ENCODE measurements at places on chromosomes 6 and 20.

DNA sequence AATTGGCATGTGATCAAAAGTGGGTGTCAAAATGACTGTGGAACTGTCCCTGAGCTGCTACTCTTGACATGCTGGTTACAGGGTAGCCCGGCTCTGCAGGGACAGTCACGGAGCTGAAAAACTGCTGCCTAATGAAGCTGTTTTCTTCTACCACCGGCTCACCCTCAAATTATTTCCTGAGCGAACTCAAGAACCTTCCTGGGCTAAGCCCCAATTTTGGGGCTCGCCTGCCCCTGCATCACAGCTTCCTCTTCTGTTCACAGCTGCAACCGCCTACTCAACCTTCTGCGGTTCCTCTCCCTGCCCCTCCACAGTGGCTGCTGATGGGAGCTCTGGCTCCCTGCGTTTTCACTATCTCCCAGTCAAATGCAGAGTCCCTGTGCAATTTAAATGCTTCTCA is 110.8 kb upstream of the MLN start:
- no peak for DNase-seq

GRCh38 chr6:45651301-45651700 is 273.6 kb upstream of the SUPT3H start:
- DNase-seq, result no peak

GRCh38 chr6:19731282-19731681 is 105.9 kb upstream of the ID4 start:
- DNase-seq, result no peak

DNA sequence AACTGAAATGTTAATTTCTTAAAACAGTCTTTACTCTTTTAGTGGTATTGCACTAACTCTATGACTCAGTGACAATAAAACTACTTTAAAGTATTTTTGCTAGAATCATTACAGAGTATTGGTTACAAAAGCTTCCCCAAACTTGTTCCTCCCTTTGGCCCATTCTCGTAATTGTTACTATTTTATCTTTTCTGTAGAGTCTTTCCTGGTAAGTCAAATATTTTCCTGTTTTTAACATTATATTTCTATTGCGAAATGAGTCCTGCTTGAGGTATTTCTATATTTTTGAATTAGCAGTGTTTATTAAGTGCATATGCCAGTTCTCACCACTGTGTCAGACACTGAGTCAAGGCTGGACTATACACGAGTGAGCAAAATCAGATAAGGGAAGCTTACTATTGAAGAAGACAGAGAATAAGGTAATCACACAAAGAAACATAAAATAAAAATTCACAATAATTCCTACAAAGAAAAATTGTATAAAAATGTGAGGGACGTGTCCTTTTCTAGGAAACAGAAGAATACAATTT is 970.5 kb downstream of the EYS start:
- DNase-seq, result no peak

- no peak for DNase-seq
These were observed 27.5 kb downstream of the LAMA5 start for GRCh38 chr20:62339647-62340062.

GRCh38 chr6:44253307-44254101 is 3.8 kb downstream of the SLC35B2 start:
- DNase-seq, result peak; percentile 47

- DNase-seq, result no peak
These were observed 55.0 kb downstream of the NOX3 start for GRCh38 chr6:155400654-155400965.

GRCh38 chr20:60502881-60503280 is 544.7 kb downstream of the CDH26 start:
- no peak for DNase-seq

GRCh38 chr20:20593447-20594170 is 118.8 kb downstream of the RALGAPA2 start:
- no peak for DNase-seq

- no peak for DNase-seq
These were observed 11.3 kb downstream of the KDM1B start for GRCh38 chr6:18166312-18167036.

DNA sequence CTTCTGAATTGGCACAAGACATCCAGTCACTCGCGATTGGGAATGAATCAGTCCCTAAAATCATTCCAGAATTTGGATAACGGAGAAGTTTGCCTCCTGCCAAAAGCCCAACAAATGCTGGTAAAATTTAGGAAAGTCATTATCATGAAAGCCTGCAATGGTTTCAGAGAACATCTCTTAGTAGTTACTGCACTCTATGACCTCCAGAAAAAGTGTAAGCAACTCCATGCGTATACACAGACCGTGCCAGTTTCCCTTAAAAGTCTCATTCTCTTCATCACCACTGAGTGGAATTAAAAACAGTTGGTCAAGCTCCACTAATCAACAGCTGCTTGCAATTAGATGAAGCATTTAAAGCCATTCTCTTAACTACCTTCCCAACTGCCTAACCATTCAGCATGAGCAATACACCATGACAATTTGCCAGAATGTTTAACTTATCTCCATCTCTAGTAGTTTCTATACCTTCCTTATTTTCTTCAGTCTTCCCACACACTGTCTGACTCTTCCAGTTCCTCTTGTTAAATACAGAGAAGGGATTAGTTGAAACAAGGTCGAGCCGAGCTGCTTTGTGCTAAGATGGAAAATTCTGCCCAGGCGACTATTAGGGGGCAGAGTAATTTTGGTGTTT is 183.6 kb upstream of the PRDM1 start:
- DNase-seq, result no peak

GRCh38 chr6:7173843-7174503 is 66.2 kb downstream of the RREB1 start:
- no peak for DNase-seq

GRCh38 chr20:62552613-62553012 is 76.8 kb upstream of the GATA5 start:
- no peak for DNase-seq

GRCh38 chr6:132708771-132709170 is 5.1 kb downstream of the VNN1 start:
- DNase-seq, result no peak

DNA sequence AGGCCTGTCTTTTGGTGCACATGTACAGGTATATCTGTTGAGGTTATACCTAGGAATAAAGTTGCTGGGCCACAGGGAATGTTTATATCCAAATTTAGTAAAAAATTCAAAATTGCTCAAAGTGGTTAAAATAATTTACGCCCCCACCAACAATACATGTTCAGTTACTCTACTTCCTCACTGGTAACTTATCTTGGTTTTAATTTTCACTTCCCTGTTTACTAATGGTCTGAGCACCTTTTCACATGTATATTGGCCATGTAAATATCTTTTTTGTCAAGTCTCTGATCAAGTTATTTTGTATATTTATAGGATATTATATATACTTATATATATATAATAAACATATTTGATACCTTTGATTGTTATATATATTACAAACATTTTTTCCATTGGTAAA is 9.7 kb downstream of the PDE7B start:
- no peak for DNase-seq

DNA sequence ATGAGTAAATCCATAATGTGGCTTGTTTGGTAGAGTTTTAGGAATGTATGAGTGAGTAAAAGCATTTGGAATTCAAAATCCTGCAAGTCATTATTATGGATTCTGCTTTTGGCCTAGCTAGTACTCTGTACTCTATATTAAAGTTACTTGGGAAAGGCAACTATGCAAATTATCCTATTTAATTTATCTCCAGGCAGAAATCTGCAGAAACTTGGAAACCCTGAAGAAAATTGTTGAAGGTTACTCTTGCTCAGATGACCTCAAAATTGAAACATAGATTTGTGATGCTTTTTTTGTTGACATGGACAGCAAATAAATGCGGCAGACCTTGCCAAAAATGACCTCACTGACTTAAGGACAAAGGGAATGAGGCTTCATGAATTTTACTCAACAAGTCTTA is 477.1 kb upstream of the EYS start:
- no peak for DNase-seq

GRCh38 chr6:17663226-17663625 is 43.5 kb downstream of the NUP153 start:
- DNase-seq, result no peak

DNA sequence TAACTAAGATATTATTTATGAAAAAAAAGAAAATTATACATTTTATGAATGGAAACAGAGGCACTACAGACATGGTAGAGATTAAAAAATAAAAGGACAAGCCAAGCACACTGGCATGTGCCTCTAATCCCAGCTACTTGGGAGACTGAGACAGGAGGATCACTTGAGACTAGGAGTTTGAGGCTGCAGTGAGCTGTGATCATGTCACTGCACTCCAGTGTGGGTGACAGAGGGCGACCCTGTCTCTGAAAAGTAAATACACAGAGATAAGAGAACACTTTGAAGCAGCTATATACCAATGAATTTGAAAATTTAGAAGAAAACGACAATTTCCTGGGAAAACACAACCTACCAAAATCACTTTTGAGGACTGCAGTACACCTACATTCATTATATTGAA is 47.4 kb upstream of the TFAP2C start:
- no peak for DNase-seq

DNA sequence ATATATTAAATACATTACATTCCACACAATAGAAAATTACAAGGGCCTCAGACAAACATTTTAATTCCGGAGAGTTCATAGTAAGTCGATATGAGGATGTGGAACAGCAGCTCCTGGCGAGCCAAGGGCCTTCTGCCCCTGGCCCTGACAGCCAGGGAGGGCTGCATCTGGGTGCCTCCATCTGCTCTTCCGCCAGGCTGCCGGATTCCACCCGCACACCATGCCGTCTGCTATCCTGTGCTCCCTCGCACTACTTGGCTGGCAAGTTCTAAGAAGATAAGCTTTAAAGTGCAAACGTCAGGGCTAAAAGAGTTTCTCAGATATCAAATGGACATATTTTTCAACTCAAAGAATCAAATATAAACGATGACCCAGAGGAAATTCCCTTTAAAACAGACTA is 656.3 kb upstream of the NOX3 start:
- DNase-seq, result no peak

- DNase-seq, result no peak
These were observed 563 bp upstream of the SRSF3 start for GRCh38 chr6:36593569-36594028.

- peak; percentile 78 for DNase-seq
These were observed 966 bp upstream of the REV3L start for GRCh38 chr6:111483736-111484632.

DNA sequence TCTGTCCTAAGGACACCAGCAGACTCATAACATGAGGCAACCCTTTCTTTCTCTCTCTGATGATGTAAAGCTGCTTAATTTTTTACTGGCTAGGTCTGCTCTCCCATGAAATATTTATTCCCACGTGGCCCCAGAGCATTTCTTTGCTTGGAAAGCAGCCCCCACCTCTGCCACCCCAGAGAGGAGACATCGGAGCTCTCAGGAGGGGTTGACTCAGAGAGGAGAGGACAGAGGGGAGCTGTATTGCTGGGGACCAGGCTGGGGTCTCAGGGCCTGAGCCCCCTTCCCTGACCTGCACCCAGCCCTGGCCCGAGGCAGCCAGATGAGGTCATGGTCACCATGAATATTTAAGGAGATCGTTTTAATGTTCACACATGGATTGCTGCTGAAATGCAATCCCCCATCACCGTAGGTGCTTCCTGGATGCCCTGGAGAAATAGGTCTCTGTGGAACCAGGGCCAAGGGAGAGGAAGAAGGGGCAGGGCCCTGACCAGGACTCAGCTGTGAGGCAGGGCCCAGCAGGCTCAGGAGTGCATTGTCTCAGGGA is 117.5 kb downstream of the DLL1 start:
- DNase-seq, result no peak

- no peak for DNase-seq
These were observed 48.3 kb downstream of the ATXN1 start for GRCh38 chr6:16712931-16713484.

DNA sequence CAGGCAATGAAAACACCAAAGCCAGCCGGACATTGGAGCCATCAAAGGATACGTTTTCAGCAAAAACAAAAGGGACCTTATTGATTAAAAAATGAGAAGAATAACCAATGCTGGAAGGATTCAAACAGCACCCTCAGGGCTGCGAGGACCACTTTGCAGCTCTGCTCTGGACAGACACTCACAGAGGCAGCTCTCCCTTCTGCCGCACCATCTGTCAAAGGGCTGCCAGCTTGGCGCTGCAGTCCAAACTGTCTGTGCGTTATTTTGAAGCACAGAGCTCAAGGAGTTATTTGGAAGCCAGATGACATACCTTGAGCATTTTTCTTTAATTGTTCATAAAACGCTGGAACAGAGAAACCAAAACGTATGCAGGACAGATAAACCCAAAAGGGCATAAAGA is 85.2 kb downstream of the KIF16B start:
- no peak for DNase-seq

DNA sequence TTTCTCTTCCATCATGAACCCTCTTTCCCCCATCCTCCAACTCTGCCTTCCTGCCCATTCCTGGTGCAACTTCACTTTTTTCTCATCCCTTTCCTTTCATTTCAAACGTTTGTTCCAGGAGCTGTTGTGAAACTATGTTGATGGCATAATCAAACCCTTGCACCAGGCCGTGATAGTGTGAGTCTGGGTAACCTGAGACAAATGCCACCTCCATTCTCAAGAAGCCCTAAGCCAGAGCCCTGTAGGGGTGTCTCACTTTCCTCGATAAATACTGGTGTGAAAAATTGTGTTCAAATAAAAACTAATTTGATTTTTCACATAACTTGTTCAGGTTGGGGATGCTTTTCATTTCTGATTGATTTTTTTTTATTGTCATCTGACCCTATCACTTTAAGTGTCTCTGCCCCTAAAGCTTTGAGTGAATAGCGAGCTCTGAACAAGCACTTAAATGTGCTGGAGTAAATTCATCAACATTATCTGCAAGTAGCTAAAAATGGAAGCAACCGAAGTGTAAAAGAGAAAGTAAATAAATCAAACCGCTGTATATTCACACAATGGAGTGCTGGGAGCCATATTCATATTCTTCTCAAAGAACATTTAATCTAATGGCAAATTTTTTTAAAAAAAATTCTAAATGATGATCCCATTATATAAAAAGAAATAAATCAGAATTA is 303.1 kb upstream of the CDYL start:
- no peak for DNase-seq

DNA sequence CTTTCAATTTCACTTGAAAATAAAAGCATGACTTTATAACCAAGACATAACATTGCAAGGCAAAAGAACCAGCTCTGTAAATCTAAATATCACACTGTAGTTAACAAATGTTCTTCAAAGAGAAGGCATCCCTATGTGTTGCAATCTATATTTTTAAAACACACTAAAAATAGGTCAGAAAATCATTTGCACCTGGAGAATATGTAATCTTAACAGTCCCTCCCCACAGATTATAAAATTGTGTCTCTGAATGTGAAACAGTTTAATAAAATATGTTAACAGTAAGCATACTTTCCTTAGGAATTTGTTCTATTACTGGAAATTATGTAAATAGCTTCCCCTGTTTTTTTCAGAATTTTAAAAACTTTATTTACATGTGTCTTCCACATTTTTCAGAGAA is 351.9 kb downstream of the COL12A1 start:
- no peak for DNase-seq

- no peak for DNase-seq
These were observed 951 bp downstream of the FOXP4 start for GRCh38 chr6:41546866-41547798.

DNA sequence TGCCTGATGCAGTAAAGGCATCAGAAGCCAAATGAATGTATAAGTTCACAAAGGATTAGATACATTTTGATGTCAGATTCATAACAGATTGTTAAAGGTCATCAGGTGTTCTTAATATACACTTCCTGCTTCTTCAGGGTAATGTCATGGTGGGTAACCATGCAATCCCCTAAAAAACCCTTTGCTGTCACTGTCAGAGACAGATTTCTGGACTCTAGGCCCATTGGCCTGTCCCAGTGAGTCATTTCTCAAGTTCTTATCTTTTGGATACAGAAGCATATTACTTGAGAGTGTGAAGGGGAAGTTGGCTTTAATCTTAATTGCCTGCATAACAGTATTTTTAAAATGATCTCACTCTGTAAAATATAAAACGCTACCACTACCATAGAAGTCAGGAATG is 895.6 kb upstream of the MAP3K7 start:
- no peak for DNase-seq

Measured in stimulated activated CD8-positive, alpha-beta memory T cell treated with anti-CD3 and anti-CD28 coated beads, Interleukin-7, amount 100 ng/mL, for 48 hours (primary cell).